ENCODE measurements at places on chromosomes 13 and 19.
A peak's percentile ranks its signal among the peaks of the same experiment; 100 is the strongest.

DNA sequence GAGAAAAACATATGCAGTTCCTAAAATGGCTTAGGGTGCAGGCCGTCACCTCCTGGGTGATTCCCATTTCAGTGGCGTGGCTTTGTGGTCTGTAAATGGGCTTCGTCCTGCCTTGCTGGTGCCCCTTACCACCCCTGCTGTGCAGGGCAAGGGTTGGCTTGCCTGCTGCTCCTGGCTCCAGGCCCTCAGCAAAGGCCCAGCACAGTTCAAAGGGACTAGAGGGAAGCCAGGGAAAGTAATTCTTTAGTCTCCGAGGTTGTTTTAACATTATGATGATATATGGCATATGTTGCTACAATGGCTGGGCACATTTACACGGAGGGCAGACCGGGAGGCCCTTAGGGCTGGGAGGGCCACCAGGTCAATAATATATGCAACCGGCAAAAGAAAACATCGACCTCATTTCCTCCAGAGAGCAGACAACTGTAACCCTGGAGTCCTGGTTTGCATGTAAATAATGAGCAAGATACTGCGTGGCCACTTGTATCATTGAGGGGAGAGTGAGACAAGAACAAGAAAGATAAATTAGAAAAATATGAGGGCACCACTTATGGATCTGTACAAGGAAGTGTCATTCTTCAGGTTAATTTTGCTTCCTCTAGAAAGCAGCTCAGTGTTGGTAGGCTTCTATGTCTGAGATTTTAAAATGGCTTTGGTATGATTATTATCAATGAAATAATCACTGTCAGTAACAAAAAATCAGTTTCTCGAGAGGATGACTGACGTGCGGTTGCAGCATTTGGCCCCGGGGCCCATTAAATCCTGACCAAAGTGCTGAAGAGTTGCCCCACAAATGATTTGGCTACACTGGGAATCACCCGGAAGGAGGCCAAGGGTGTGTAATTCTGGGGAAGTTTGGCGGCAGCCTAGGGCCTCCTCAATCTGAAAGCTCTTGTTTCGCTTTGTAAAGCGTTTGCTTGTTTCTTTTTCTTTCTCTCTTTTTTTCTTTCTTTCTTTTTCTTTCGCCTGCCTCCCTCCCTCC, 32.8 kb upstream of the URI1 start:
- DNase-seq, result no peak
- H3K27ac ChIP-seq, result no peak overlapping the region
- no peaks in the 10 kb centered on the region for H3K36me3 ChIP-seq
- no peaks in the 10 kb centered on the region for H3K27me3 ChIP-seq

- H3K27me3 ChIP-seq, result no peaks in the 10 kb centered on the region
- DNase-seq, result no peak
- H3K27ac ChIP-seq, result peak overlapping the region; percentile 84
- peaks cover 24% of the 10 kb centered on the region for H3K4me1 ChIP-seq
These were observed 583 bp upstream of the BAX start for GRCh38 chr19:48953990-48954594.

- H3K4me3 ChIP-seq, result no peak overlapping the region
- H3K27me3 ChIP-seq, result no peaks in the 10 kb centered on the region
- H3K27ac ChIP-seq, result no peak overlapping the region
- no peak for DNase-seq
- H3K36me3 ChIP-seq, result peaks cover 68% of the 10 kb centered on the region
- H3K4me1 ChIP-seq, result no peaks in the 10 kb centered on the region
These were observed 17.1 kb downstream of the ZNF823 start for GRCh38 chr19:11721681-11722080.

DNA sequence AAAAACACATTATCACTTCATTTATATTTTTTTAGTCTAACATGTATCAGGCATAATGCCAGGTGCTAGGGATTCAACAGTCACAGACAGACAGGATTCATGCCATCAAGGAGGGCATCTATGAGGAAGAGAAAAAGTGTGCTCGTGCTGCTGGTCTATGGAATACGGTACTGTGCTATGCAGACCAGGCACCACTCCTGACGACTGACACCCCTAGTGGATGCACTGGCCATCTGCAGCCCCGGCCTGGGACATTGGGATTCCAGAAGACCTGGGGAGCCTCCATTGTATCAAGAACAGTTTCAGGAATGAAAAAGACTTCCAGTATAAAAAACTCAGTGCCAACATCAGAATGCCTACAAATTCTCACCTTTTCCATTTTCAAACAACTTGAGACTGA, 94.0 kb downstream of the KLF12 start:
- H3K4me1 ChIP-seq, result peaks cover 44% of the 10 kb centered on the region
- no peak for DNase-seq
- H3K27ac ChIP-seq, result no peak overlapping the region
- H3K27me3 ChIP-seq, result no peaks in the 10 kb centered on the region

DNA sequence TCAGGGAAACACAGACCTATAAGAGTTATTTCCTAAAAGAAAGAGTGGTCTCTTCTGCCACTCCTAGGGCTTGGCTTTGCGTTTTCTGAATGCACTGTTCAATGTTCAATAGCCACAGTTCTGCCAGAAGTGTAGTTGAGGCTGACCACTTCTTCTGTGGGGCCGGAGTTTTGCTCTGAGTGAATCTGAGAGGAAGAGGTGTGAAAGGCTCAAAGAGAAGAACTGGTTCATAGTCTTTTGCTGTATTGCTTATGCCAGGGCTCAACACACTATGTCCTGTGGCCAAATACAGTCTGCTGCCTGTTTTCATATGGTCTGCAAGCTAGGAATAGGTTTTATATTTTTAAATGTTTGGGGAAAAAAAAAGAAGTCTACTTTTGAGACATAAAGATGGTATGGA, 128.2 kb downstream of the STOML3 start:
- H3K4me1 ChIP-seq, result no peaks in the 10 kb centered on the region
- H3K27ac ChIP-seq, result no peak overlapping the region
- H3K36me3 ChIP-seq, result no peaks in the 10 kb centered on the region
- no peaks in the 10 kb centered on the region for H3K27me3 ChIP-seq

GRCh38 chr13:43545317-43545874, 241.4 kb downstream of the ENOX1 start:
- peaks cover 2% of the 10 kb centered on the region for H3K4me1 ChIP-seq
- H3K36me3 ChIP-seq, result no peaks in the 10 kb centered on the region
- no peak overlapping the region for H3K27ac ChIP-seq
- no peak for DNase-seq
- H3K27me3 ChIP-seq, result peaks cover 10% of the 10 kb centered on the region

DNA sequence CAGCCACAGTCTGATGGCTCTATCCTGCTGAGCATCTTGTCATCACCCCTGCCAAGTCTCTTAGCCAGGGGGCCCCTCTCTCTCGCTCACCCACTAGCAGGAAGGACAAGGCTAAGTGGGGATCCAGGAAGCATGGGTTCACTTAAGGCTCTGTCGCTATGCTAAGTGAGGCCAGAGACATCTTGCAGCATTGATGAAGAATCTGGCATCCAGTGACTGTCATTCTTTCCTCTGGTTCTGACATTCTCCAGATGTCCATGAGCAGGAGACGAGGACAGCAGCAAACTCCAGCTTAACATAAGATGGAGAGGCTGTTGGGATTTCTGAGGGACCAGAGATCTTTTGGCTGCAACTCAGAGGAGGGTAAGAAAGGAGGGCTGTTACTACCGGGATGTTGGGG, 230.2 kb downstream of the TSHZ3 start:
- no peaks in the 10 kb centered on the region for H3K4me1 ChIP-seq
- no peaks in the 10 kb centered on the region for H3K36me3 ChIP-seq
- H3K4me3 ChIP-seq, result no peak overlapping the region

DNA sequence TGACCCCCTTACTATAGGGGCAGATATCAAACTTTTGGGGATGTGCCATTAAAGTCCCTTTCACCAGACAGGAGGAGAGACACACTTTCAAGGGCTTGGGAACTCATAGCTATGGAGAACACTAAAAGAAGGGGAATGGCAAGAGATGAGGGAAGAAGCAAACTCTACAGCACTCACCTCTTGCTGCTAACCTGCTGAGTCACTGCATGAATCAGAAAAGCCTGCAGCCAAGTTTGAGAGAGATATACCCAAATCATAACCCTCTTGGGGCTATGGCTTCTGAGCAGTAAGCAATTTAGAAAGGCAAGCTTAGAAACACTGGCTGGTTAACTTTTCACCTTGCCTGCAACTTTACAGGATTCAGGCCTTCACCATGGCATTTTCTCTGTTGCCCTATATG, 1028.0 kb downstream of the UQCRFS1 start:
- H3K27ac ChIP-seq, result no peak overlapping the region
- no peak overlapping the region for H3K4me3 ChIP-seq
- no peaks in the 10 kb centered on the region for H3K36me3 ChIP-seq
- no peaks in the 10 kb centered on the region for H3K27me3 ChIP-seq
- DNase-seq, result no peak

DNA sequence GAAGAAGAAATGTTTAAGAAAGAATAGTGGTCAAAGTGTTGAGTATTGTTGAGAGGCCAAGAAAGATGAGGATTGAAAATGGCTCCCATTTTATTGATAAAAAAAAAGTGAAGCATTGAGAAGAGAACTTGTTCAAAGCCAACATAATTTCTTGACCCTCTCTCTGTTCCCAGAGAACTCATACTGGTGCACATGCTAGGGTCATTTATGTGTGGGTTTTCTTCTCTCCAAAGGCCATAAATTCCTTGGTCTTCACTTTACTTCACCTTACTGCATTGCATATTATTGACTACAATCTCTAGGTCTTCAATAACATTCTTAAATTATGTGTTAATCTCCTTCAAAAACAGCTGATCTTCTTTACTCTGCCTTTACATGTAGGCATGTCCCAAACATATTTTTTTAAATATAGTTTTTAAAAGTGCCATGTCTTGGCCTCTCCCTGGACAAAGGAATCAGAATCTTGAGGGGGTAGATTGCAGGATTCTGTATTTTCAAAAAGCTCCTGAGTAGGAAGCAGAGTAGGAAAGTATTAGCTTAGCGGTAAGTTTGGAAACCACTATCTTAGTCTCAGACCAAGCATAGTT, 1.8 kb upstream of the FNDC3A start:
- peaks cover 19% of the 10 kb centered on the region for H3K4me1 ChIP-seq
- no peak overlapping the region for H3K27ac ChIP-seq
- no peak for DNase-seq
- H3K36me3 ChIP-seq, result peaks cover 26% of the 10 kb centered on the region

- H3K27me3 ChIP-seq, result no peaks in the 10 kb centered on the region
- H3K27ac ChIP-seq, result no peak overlapping the region
- DNase-seq, result no peak
- no peaks in the 10 kb centered on the region for H3K36me3 ChIP-seq
- H3K4me3 ChIP-seq, result no peak overlapping the region
These were observed 653.1 kb downstream of the LIG4 start for GRCh38 chr13:107562203-107562602.

GRCh38 chr13:103006641-103007426, 59.4 kb downstream of the SLC10A2 start:
- no peaks in the 10 kb centered on the region for H3K4me1 ChIP-seq
- no peak overlapping the region for H3K27ac ChIP-seq
- no peaks in the 10 kb centered on the region for H3K27me3 ChIP-seq
- H3K36me3 ChIP-seq, result no peaks in the 10 kb centered on the region

DNA sequence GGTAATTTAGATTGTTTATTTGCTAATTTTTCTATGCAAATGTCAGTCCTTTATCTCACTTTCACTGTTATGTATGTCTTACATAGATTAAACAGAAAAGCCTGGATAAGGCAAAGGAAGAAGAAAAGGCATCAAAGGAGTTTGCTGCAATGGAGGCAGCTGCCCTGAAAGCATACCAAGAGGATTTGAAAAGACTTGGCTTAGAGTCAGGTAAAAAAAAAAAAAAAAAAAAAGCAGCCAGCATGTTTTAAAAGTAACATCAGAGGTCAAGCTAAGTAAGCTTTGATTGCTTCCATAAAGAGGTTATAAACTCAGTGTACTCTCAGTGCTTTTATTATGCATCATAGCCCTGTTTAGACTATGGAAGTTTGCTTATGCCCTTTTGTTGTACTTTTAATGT, 3.8 kb downstream of the WBP4 start:
- no peaks in the 10 kb centered on the region for H3K27me3 ChIP-seq
- no peak for DNase-seq
- H3K4me1 ChIP-seq, result peaks cover 23% of the 10 kb centered on the region
- no peak overlapping the region for H3K27ac ChIP-seq

- no peaks in the 10 kb centered on the region for H3K4me1 ChIP-seq
- DNase-seq, result no peak
- no peak overlapping the region for H3K27ac ChIP-seq
- H3K4me3 ChIP-seq, result no peak overlapping the region
These were observed 2556.7 kb upstream of the PCDH20 start for GRCh38 chr13:63972328-63972727.

- DNase-seq, result no peak
- H3K4me3 ChIP-seq, result no peak overlapping the region
- no peaks in the 10 kb centered on the region for H3K36me3 ChIP-seq
- no peaks in the 10 kb centered on the region for H3K27me3 ChIP-seq
- no peak overlapping the region for H3K27ac ChIP-seq
These were observed 90.2 kb downstream of the GPC6 start for GRCh38 chr13:93316841-93317240.

GRCh38 chr13:62280590-62280989, 864.9 kb upstream of the PCDH20 start:
- H3K27ac ChIP-seq, result no peak overlapping the region
- H3K4me3 ChIP-seq, result no peak overlapping the region
- no peaks in the 10 kb centered on the region for H3K36me3 ChIP-seq
- no peak for DNase-seq

DNA sequence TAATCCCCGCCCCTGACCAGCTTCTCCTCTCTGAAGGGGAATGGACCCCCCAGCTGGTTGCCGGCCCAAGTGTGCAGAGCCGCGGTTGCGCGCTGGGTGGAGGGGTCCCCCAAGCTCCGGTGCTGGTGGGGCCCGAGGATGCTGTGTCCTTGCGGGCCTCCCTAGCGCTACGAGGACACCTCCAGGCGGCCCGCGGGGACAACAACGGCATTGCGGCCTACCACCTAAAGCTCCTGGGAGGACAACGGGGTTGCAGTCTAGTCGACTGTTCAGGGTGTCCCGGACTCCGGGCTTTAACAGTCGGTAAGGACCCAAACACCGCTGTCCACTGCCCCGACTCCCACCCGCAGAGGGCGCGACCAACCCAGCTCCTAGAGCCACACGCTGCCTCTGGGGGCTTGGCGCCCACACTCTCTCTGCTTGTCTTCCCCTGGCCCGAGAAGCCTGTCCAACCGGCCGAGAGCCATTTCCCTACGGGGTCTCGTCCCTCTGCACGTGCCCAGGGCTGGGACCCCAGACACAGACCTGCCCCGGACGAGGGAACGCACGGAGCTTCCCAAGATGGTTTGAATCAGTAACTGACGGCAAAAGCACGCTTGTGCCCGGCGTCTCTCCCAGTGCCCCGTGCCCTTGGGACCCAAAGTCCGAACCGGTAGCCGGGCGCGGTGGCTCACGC, 927 bp upstream of the SDHAF1 start:
- H3K4me1 ChIP-seq, result peaks cover 16% of the 10 kb centered on the region
- no peak for DNase-seq
- H3K36me3 ChIP-seq, result peaks cover 18% of the 10 kb centered on the region
- H3K27ac ChIP-seq, result no peak overlapping the region

DNA sequence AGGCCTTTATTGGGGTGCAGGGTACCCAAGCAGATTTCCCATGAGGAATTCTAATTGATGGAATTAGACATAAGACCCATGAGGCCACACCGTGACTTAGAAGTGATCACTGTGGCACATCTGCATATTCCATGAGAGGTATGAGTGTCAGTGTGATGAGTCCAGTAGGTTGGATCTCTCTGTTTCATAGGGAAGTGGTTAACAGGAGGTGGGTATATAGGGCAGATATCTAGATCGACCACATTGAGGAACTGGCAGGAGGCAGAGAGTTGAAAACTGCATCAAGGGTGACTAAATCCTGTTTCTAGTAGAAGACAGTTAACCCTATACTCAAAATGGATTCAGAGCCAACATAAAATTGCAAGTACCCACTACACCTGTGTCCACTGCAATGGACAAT, 68.6 kb upstream of the MIR17HG start:
- H3K27me3 ChIP-seq, result peaks cover 2% of the 10 kb centered on the region
- no peaks in the 10 kb centered on the region for H3K36me3 ChIP-seq
- H3K27ac ChIP-seq, result no peak overlapping the region
- H3K4me3 ChIP-seq, result no peak overlapping the region
- no peak for DNase-seq
